ENCODE measurements at places on chromosomes 4 and X.

- no peak for DNase-seq
These were observed 254.6 kb downstream of the LDB2 start for GRCh38 chr4:16643893-16644292.

DNA sequence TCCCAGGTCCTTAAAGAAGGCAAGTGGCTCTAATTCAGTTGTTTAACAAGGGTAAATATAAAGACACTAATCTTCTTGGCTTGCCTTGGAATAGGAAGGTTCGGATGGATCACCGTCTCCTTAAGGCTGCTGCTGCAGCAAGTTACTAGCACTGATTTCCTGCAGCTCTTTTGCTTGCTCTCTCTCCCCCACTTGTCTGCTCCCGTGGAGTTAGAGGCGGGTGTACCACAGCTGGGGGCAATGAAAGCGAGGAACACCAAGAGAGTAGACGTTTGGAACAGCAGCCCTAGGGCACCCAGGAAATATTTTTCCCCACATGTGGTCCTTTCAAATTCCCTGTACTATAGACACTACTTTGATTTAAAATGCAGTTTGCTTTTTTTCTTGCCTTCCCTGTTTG is 202.2 kb downstream of the SH2D1A start:
- DNase-seq = no peak

DNA sequence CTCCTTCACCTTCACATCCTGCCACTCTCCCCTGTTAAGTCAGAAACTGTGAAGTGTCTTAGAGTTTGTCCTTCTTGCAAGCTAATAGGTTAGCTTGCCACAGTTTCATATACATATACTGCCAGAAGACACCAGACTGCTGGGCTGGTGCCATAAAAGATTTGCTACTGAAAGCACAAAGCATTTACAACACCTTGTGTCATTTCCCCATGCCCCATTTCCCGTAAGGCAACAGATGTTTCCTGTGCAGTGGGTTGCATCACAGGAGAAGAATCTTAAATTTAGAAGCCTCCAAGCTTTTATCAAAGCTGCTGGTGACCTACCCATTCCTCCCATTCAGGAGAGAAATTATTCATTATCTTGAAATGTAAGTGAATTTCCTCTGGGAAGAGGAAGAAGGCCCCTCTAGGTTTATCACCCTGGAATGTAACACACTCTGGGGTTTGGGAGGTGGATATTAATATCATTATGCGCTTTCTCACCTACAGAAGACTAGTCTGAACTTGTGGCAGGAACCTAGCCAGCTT is 34.5 kb upstream of the RAB33B start:
- no peak for DNase-seq

DNA sequence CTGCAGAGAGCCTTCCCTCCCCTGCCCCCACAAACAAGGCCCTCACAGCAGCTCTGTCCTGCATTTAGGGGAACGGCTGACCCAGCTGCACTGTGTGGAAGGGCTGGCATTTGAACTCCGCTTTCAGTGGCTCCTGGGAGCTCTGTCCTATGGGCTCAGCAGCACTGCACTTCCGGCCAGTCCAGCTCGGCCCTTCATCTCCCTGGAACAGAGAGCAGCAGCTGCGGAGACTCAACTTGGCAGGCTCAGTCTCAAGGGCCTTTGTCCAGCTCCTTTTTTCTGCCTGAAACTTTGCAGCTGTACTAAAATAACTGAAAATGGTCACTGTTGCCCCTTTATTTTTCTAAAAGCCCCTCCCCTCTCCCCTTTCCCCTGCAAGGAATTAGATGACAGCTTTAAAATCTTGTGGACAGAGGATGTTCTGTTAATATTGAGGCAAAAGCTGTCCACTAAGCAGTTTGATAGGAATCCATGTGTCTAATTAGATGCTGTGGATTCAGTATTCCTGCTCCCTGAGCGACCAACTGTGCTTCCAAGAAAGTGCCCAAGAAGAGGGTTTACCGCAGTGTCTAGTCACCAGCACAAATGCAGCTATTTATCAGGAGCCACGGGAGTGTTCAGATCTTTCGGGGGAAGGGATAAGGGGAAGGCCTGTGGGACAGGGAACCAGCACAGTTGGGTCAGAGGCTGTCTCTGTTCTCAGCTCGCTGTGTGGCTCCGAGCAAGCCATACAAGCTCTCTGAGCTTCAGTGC is 133.1 kb downstream of the AFAP1 start:
- no peak for DNase-seq

DNA sequence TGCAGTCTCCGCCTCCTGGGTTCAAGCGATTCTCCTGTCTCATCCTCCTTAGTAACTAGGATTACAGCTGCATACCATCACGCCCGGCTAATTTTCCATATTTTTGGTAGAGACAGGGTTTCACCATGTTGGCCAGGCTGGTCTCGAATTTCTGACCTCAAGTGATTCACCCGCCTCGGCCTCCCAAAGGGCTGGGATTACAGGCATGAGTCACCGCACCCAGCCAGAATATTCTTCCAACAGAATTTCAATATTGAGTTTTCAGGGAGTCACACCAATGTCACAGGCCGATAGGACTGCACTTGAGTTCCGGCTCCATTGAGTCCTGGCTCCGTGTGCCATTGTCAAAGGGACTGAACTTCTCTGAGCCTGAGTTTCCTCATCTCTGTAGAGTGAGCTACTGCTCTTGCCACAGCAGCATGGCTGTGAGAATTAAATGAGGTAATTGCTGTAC is 82.9 kb downstream of the CLCN4 start:
- DNase-seq = no peak

- DNase-seq = no peak
These were observed 1.6 kb upstream of the ASB5 start for GRCh38 chr4:176270669-176271068.

- no peak for DNase-seq
These were observed 72.5 kb downstream of the ACOX3 start for GRCh38 chr4:8368061-8368481.

GRCh38 chr4:83221897-83222441 is 62.6 kb downstream of the COQ2 start:
- DNase-seq = no peak

GRCh38 chr4:95114521-95114920 is 356.8 kb downstream of the BMPR1B start:
- DNase-seq = no peak

GRCh38 chr4:187422655-187423054 is 572.9 kb upstream of the ZFP42 start:
- no peak for DNase-seq

- no peak for DNase-seq
These were observed 198.8 kb upstream of the FAT4 start for GRCh38 chr4:125115941-125116340.

GRCh38 chrX:32443841-32444240 is 767.5 kb downstream of the DMD start:
- no peak for DNase-seq

GRCh38 chrX:152892999-152893891 is 4.6 kb upstream of the ZNF185 start:
- no peak for DNase-seq

- DNase-seq = peak; percentile 59
These were observed 52.9 kb downstream of the TRIM2 start for GRCh38 chr4:153257151-153257620.

DNA sequence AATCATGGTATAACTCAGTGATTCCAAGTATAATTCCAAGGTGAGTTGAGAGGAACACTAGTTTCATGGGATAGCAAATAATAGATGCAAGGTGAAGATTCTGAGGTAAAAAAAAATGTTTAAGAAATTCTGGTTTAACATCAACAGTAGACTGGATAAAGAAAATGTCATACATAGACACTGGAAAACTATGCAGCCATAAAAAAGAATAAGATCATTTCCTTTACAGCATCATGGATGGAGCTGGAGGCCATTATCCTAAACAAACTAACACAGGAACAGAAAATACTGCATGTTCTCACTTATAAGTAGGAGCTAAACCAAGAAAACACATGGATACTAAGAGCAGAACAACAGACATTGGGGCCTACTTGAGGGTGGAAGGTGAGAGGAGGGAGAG is 54.6 kb upstream of the LEF1 start:
- DNase-seq = no peak

DNA sequence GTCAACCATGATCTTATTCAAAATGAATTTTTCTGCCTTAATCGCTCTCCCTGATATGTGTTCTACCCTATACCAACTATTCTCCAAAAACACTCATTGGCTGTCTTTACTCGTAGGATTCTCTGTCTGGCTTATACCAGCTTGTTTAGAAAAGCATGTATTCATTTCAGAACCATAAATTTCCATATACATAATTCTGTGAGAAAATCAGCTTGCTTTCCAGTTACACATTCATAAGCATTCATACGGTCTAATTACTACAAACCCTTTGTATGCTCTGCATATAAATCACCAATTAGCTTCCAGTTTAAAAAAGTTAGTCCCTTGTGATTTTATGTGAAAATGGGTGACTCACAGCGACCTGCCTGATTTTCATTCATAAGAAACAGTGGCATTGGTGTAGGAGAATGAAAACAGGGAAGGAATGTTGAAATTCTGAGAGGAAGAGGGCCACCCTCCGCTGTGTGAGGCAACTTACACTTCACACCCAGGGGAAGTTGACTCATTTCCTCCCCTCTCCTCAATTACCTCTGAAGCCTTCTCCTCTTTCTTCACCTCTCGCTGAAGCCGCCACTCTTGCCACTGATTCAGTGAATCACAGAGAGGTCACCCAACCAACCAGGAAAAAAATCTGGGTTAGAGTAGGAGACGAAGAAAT is 63.3 kb downstream of the MEPE start:
- peak; percentile 29 for DNase-seq

DNA sequence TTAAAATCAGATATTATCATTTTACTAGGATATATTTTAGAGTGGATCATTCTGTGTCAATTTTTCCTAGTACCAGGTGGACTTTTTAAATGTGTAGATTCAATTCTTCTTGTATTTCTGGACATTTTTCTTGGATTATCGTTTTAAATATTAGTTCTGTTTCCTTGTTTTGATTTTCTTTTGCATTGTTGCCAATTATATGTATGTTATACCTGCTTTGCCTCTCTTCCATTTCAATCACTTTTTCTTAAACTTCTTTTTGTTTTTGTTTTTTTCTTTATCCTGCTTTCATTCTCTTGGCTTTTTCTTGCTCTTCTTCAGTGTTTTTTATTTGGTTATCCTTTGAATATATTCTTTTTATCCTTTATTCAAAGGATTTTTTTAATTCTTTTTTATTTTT is 141.0 kb downstream of the STOX2 start:
- DNase-seq = no peak

- DNase-seq = no peak
These were observed at the start of gene KCNIP4 for GRCh38 chr4:21948347-21949072. Gene KCNIP4 (minus strand): TSS chr4:21948772.

GRCh38 chr4:183082053-183082452 is 17.0 kb upstream of the WWC2 start:
- no peak for DNase-seq

DNA sequence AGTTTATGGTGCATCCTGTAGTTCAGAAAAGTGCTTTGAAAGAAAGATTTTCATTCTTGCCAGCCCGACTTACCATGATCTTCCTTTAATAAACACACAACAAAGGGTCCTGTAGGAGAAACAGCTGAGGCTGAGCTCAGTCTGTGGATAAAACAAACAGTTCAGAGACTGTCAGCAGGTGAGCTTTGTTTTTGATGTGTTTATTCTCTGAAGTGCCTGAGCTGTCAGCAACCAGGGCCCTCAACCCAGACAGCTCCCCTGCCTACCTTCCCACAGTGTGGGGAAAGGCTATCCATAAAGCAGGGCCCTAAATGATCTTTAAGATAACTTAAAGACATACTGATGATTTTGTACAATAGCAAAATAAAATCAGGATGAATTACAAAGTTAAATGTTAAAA is 459.2 kb upstream of the GALNT7 start:
- DNase-seq = no peak

- DNase-seq = peak; percentile 5
These were observed 1.6 kb upstream of the PDGFRA start for GRCh38 chr4:54227256-54228055.

- DNase-seq = no peak
These were observed 29.9 kb downstream of the VCX2 start for GRCh38 chrX:8140986-8141744.

DNA sequence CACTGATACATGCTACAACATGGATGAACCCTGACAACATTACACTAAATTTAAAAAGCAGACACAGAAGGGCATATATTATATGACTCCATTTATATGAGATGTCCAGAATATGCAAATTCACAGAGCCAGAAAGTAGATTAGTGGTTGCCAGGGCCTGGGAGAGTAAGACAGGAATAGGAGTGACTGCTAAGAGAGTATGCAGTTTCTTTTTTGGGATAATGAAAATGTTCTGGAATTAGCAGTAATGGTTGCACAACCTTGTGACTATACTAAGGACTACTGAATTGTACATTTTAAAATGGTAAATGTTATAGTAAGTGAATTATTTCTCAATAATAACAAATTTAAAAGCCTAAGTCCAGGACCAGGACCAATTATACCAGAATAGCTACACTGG is 29.5 kb upstream of the NUP54 start:
- no peak for DNase-seq

DNA sequence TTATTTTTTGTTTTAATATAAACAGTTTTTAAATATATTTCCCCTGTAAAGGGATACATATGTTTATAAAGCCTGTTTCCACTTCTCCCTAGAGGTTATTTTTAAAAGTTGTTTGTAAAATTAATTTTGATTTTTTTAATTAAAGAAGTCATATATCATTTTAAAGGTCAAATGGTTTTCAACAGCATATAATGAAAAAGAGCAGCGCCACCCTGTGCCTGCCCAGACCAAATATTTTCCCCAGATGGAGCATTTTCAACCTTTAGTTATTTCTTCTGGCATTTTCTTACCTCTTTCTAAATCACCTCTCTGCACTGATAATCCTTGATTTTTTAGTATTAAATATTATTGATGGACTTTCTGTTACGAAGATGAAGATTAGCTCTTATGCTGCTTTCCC is 21.0 kb downstream of the MSX1 start:
- DNase-seq = no peak

GRCh38 chrX:37875675-37876074 is 28.3 kb upstream of the DYNLT3 start:
- DNase-seq = no peak

DNA sequence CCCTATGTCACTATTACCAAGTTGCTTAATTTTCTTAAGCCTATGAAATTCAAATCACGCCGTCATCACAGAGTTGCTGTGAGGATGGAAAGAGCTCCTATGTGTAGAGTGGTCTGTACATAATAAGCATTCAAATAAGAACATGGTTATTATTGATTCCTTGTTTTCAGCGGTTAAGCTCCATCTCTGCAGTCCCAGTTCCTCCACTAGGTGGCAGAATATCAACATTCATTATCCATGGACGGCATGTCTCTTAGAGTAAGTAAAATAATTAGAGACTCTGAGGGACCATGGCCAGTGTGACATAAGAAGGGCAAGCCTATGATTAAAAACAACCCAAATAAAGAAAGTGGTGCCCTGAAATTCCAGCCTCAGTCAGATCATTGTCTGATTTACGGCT is 132.5 kb upstream of the NHS start:
- peak; percentile 26 for DNase-seq

- DNase-seq = no peak
These were observed 89.4 kb upstream of the HPF1 start for GRCh38 chr4:169847171-169847570.
